ENCODE measurements at places on chromosomes 4 and X.
A peak's percentile ranks its signal among the peaks of the same experiment; 100 is the strongest.

- no peak for DNase-seq
These were observed 342.8 kb downstream of the DHX15 start for GRCh38 chr4:24241511-24241910.

GRCh38 chr4:91958596-91958995 lies 345.2 kb upstream of the GRID2 start:
- no peak for DNase-seq

- DNase-seq, result no peak
These were observed 23.8 kb downstream of the FLNA start for GRCh38 chrX:154350429-154351182.

DNA sequence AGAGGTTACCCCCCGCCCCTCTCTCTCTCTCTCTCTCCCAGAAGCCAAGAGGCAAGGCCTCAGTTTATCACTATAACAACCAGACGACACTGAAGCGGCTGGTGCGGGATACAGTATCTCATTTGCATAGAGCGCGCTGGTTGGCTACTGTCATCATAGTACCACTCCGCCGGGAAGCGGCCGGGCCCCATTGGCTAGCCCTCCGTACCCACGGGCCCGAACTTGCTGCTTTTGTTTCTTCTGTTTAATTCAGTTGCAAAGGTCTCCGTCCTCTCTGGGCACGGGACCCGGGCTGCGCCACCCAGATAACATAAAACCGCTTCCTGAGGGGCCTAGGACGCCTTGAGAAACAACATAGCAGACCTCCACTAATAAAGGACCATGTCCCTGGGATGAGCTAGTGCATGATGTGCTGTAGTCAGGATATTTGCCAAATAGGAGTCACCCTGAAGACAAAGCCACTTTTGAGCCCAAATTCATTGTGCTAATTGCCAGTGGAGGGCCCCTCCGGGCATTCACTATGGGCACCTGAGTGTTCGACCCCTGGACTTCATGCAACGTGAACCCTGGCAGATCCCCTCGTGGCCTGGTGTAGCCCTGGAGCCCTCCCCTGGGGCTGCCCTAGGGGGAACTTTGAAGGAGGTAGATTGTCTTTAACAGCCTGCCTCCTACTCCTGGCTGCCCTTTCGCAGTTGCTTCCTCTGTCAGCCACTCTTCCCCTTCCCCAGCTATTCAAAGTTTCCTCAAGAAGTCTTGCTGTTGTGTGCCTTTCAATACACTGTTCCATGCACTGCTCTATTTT lies at the start of gene PCYT1B:
Gene PCYT1B (minus strand): TSS at position 91 of the 802 bp plus-strand sequence. CDS start 242 bp downstream, outside the sequence.
- DNase-seq, result peak; percentile 29

- peak; percentile 68 for DNase-seq
These were observed at the start of gene STBD1 for GRCh38 chr4:76305971-76306881. STBD1 (plus strand) TSS chr4:76306733; CDS start chr4:76306770, 37 bp downstream.

GRCh38 chr4:23365086-23365485 lies 524.8 kb downstream of the PPARGC1A start:
- no peak for DNase-seq

GRCh38 chrX:123447506-123447905 lies 263.4 kb downstream of the GRIA3 start:
- DNase-seq, result no peak

DNA sequence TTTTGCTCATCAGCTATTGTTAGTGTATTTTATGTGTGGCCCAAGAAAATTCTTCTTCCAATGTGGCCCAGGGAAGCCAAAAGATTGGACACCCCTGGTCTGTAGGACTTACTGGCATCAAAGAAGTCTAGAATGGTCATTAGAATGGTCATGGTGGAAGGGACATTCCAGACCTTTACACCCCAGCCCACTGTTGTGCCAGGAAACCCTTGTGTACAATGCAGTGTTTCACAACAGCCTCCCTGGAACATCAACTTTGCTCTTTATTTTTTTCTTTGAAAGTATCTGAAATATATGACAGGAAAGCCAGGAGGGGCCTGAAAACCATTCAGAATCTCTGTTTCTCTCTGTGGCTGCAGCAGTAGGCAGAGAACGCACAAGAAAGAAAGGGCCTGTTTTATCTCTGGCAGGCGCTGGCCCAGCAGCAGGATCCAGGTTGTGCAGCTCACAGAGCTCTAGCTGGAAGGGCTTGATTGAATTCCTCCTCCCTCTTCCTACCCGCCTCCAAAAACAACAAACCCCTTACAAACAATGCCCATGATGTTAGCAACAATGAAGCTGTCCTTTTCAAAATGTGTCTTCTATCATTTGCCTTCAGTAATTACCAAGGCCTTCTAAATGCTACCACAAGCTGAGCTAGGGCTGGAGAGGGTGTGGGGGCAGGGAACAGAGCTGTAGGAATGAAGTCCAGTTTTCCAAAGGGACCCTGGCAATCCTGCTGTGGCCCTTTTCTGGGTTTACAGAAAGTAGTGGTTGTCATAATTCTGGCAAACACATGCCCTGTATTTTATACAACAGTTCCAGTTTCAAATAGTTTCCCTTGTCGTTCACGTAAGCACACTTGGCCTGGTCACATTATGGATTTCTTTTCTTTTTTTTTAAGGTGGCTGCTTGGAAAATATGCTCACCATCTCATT lies 32.3 kb upstream of the TFDP3 start:
- no peak for DNase-seq

DNA sequence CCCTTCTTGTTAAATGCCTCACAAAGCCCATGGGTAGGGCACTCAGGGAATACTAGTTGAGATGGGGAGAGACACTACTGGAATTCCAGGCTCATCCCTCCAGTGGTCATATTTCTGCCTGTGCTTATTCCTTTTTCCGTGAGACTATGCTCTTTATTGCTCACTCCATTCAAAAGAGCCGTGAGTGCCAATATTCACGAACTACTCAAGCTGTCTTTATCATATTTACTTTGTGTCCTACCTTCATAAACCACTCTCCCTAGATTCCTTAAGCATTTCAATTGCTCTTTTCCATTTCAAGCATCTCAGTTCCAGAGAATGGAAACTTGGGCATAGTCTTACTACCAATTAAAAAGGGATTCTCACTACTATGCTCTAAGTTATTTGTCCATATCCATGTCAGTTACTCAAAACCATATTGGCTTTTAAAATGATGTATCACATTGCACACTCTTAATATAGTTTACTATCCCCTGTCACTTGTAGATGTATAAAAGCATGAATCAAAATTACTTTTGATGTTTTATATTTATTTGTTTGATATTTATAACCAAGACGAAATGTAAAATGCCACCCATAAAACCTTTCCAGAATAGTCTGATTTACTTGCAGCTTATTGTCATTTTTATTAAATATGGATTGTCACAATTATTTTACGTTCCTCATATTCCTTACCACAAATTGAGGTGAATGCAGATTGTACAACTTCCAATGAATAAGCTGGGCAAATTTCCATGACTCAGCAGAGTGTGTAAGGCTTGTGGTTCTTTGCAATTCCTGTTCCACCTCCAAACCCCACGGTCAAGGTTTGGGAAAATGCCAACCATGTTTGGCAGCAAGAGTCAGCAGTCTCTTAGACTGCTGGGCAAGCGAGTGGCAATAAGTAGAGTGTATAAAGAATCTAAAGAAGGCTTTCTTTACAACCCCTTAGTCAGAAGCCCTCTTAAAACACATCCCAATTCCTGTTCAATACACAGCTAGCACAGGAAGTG lies 24.4 kb downstream of the ENOX2 start:
- peak; percentile 35 for DNase-seq

Measured in SW480 (cell line).